Hematopoietic multipotent progenitor cell treated with erythropoietin and hydrocortisone succinate and interleukin-3 and kit ligand, for 8 days (in vitro differentiated cells): ENCODE measurements at places on chromosomes 5 and 9.

DNA sequence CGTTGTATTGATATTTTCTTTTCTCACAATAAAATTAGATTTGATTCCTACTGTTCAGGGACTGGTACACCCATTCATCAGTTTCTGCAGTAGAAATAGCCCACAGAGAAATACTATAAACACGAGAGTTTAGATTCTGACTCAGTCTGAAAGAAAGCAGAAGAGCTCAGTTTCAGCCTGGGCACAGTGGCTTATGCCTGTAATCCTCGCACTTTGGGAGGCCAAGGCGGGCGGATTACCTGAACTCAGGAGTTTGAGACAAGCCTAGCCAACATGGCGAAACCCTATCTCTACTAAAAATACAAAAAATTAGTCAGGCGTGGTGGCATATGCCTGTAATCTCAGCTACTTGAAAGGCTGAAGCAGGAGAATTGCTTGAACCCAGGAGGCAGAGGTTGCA, 8.6 kb downstream of the ITK start:
- DNase-seq, result no peak

- DNase-seq, result no peak
These were observed 72.5 kb upstream of the TAF11L2 start for GRCh38 chr5:17425385-17426070.

GRCh38 chr5:127898551-127899213, 184.9 kb upstream of the SLC12A2 start:
- no peak for DNase-seq

GRCh38 chr5:74304536-74304935, 336.0 kb downstream of the ENC1 start:
- DNase-seq, result no peak

GRCh38 chr5:180775624-180776023, 27.0 kb downstream of the MGAT1 start:
- DNase-seq, result no peak

DNA sequence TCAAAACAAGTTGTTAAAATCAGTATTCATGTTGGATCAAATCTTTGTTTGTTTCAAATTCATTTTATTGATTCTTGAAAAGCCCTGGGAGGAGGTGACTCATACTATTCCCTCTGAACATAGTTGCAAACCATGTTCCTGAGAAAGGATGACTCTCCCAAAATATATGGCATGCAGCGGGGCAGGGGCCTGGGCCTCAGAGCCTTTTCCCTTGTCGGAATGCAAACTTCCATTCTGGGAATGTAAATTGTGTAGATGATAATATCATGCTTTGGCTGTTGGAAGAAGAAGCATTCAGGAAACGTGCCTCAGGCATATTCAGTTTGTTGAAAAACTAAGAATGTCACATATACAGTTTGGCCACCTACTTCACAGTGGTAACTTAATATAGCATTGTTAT, 242.0 kb downstream of the AUH start:
- no peak for DNase-seq

GRCh38 chr5:72114629-72115028, 7.4 kb downstream of the MAP1B start:
- DNase-seq, result no peak

DNA sequence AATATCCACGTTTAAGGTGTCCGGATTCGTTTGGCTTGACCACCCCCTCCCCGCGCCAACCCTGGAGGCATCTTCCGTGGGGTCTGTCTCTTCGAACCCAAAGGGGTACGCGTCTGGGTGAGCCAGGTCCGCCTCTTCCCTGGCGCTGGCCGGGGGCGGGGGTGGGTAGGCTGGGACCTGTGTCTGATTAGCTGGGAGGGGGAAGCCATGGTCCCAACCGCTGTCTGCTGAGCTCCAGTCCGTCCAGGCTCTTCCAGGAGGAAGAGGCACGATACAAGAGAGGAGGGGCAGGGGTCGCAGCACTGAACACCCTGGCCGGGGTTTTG, at the start of gene LVRN:
LVRN (plus strand) TSS at position 237 of the 326 bp plus-strand sequence. CDS start 143 bp downstream, outside the sequence.
- no peak for DNase-seq

DNA sequence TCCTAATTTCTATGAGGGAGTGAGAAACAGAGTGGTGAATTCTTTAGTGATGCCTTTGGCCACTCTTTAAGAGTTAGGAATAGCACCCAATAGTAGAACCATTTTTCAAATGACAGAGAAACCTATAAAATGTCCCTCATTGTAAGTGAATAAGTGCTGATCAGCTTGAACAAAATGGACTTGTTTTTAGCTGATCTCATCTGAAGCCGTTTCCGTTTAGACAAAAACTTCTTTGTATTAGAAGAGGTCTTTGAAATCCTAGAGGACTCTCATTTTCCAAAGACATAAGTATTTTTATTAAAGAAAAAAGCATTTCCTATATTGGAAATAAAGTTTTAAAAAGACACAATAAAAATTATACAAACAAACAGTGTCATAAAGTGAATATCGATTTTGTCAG, 273.9 kb downstream of the ARHGEF28 start:
- no peak for DNase-seq

DNA sequence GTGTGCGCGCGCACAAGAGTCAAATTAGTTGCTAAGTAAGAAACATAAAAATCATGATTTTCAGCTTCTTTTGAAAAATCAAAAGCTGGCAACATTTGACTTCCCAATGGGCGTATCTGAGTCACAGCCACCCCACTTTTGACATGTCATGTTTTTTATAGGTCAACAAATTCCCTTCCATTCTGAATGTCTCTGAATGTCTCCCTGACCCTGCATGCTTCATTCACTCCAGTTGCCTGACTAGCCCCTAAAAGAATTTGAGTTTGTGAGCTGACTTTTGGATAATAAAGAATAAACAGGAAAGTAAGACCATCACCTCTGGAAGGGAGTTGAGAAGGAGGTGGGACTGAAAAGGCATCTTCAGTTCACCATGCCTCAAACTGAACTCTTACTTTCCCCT, 20.2 kb upstream of the GLIS3 start:
- no peak for DNase-seq

- no peak for DNase-seq
These were observed 10.6 kb downstream of the PLEKHG4B start for GRCh38 chr5:102411-103043.

DNA sequence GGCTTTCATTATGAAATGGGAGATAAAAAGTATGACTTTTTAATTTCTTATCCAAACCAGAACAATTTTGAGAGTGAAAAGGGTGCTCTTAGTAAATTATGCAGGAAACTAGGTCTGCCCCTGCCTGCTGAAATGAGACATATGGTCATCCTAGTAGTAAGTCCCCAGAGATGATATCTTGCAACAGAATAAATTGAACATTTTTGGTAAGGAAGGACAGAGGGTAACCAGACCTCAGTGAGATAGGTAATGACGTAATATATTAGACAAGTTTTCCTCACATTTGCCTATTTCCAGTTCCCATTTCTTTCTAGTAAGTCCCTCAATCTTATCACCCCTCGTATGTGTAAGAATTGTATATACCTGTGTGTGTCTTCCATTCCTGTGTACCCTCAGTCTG, 91.8 kb downstream of the EQTN start:
- DNase-seq, result no peak

- no peak for DNase-seq
These were observed 246.6 kb downstream of the SLCO4C1 start for GRCh38 chr5:102049517-102049916.

DNA sequence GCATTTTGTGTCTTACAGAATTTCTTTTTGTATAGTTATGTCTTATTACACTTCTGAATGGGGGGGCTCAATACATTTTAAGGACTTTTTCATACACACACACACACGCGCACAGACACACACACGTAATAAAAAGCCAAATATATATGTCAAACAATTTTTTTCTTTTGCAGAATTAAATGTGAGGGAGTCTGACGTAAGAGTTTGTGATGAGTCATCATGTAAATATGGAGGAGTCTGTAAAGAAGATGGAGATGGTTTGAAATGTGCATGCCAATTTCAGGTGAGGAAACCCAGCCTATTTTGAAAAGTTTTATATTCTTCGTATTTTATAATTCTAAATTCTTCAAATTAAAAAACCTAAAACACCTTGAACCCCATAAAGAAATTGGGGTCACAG, 25.6 kb downstream of the TMEFF1 start:
- no peak for DNase-seq

GRCh38 chr5:168291342-168291963, at the start of gene WWC1:
TSS of gene WWC1 (plus strand) at chr5:168291645. CDS start at chr5:168292153, 508 bp downstream.
- DNase-seq, result peak; percentile 9

DNA sequence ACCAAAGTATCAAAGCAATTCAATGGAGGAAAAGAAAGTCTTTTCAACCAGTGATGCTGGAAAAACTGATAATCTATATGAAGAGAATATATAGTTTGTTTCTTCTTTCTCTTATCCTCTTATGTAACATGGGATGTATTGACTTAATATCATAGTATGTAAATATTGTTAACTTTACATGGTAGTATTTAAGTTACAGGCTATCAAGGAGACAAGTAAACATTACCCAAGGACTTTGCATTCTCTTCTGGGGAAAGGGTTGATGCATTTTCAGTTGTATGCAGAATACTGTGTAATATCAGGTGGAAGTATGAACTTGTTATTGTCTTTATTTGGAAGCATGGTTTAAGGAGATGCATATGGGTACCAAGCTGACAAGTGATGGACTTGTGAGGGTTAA, 9.1 kb upstream of the ARHGEF37 start:
- DNase-seq, result no peak

DNA sequence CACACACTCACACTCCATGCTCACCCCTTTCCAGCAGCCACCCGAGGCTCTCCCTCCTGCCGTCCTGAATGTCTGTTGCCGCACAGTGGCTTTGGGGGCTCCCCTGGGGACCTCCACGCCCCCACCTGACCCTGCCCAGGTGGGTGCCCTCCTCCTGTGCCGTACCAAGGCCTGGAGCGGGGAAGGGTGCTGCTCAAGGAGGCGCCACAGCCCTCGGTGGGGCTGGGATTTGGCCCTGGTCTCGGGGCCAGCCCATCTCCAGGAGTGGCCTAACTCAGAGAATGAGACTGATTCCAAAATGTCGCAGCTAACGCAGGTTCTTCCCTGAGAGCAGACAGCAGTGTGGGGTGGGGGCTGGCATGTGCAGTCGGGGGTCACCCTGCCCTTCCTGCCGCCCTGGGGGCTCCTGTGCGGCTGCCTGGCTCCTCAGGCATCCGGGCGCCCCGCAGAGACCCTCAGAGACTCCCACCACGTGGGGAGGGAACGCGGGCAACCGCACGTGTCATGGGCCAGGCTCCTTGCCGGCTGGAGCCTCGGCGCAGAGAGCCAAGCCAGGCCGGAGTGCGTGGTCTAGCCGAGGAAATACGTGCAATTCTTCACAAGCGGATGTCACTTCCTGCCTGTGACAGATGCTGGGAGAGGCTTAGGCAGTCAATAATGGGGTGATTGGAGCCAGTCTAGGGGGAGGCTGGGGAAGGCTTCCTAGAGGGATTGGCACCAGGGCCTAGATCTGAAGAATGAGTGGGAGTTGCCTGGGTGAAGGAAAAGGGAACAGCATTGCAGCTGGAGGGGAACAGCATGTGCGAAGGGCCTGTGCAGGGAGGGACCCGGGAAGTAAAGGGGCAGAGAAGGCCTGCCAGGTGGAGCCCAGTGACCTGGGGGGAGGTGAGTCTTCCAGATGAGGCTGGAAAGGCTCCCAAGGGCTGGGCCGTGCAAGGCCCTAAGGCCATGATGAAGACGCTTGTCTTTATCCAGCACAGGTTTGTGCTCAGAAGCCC, 44.1 kb downstream of the C9orf50 start:
- no peak for DNase-seq

GRCh38 chr5:88824892-88825583, 57.9 kb downstream of the MEF2C start:
- DNase-seq, result peak; percentile 36

GRCh38 chr5:143586781-143587362, 183.4 kb upstream of the NR3C1 start:
- DNase-seq, result no peak

GRCh38 chr5:15255576-15255975, 244.4 kb upstream of the FBXL7 start:
- no peak for DNase-seq

- no peak for DNase-seq
These were observed 12.2 kb upstream of the SLC44A1 start for GRCh38 chr9:105232207-105232606.

DNA sequence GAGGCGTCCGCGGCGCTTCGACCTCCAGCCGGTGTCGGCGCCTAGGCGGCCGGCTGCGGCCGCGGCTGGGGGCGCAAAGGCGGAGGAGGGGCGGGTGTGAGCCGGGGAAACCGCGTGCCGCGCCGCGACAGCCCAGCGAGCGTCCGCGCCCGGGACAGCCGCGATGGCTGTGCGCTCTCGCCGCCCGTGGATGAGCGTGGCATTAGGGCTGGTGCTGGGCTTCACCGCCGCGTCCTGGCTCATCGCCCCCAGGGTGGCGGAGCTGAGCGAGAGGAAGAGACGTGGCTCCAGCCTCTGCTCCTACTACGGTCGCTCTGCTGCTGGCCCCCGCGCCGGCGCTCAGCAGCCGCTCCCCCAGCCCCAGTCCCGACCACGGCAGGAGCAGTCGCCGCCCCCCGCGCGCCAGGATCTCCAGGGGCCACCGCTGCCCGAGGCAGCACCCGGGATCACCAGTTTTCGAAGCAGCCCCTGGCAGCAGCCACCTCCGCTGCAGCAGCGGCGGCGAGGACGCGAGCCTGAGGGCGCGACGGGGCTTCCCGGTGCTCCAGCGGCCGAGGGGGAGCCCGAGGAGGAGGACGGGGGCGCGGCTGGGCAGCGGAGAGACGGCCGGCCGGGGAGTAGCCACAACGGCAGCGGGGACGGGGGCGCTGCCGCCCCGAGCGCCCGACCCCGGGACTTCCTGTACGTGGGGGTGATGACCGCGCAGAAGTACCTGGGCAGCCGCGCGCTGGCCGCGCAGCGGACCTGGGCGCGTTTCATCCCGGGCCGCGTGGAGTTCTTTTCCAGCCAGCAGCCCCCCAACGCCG, 605 bp downstream of the CHSY3 start:
- no peak for DNase-seq

- peak; percentile 47 for DNase-seq
These were observed 469 bp downstream of the AGTPBP1 start for GRCh38 chr9:85741095-85741874.
